A673 (cell line): ENCODE measurements at places on chromosomes 2 and 18.

DNA sequence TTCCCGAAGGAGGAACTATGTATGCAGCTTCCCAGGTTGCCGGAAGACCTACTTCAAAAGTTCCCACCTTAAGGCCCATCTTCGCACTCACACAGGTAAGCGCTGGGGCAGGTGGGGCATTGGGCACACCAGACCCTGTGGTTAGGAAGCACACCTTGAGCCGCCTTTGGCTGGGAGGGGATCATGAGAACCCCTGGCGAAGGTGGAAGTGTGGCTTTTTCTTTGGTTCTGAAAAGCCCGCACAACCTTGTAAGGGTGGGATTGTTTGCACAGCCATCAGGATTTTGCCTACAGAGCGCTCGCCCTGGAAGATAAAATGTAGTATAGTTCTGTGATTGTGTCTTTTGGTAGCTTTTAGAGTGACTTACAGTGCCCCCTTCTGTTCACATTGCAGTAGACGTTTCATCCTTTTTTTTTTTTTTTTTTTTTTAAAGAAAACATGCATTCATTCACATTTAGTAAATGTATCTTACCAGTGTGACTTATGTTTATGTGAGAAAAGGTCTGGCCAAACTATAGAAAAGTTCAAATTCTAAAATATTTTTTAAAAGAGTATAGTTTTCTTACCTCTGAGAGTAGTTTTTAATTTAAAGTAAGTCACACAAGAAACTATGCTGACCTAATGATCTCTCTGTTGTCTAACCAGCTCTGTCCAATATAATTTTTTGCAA is 5.3 kb downstream of the KLF11 start:
- DNase-seq: peak; percentile 75

DNA sequence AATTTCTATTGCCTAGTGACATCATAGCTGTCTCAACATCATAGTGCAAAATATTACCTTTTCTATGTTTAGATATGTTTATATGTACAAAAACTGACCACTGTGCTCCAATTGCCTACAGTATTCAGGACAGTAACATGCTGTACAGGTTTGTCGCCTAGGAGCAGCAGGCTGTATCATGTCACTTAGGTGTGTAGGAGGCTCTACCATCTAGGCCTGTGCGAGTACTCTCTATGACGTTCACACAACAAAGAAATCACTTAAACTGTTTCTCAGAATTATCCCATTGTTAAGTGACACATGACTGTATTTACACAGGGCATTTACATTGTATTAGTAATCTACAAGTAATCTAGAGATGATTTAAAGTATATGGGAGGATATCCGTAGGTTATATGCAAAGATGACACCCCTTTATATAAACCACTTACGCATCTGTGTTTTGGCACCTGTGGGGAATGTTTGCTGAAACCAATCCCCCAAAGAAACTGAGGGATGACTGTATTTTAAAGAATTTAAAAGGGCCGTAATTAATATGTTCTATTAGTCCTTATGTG is 24.7 kb downstream of the IL1R2 start:
- no peak for DNase-seq

DNA sequence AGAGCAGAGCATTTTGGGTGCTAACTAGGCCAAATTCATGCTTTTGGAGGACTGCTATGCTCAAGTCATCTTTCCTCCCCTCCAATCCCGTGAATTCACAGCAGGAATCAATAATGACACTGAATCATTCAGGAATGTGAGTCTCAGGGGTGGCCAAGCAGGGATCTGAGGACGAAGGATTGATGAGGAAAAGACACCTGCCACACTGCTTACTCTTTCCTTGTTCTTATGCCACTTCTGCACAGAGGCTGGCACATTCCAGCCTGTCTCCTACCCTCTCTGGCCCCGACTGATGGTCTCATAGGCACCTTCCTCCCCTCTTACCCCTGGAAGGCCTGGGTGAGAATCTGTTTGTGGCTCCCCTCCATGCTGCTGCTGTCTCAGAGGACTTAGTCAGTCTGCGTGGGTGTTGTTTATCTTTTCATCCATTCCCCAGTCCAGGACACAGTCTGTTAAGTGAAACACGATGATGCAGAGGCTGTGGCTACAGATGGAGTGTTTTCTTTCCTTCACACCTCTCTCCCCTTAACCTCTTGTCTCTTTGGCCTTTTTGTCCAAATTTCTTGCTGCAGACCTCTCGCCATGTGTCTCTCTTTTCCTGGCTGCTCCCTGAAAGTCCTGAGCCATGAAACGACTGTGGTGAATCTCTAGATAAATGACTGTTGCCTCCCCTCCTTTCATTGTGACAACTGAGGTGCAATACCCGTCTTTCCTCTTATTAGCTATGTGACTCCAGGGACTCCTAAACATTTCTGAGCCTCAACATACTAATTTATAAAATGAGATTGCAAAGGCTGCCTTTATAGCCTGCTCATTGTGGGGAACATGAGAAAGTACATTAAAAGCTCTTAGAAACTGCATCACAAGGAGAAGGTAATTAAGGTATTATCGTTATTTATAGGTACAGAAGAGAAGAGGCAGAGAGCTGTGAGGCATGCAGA is 86.9 kb downstream of the RDH14 start:
- DNase-seq: peak; percentile 46

- DNase-seq: peak; percentile 17
Measured at GRCh38 chr2:237791977-237792727, 6.4 kb upstream of the RBM44 start.
